ENCODE measurements at places on chromosomes 11 and 22.

DNA sequence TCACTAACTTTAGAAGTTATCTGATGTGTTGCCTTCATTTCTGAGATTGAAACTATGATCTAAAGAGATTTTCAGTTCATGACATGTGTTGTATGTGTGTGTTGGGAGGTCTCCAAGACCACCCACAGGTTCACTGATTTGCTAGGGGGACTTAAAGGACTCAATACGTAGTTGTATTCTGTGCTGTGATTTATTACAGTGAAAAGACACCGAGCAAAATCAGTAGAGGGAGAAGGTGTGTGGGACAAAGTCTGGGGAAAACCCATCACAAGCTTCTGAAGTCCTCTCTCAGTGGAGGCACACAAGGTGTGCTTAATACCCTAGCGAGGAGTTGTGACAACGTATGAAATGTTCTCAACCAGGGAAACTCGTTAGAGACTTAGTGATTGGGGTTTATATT, 35.6 kb downstream of the RNF169 start:
- peak; percentile 12 for DNase-seq

GRCh38 chr11:121235057-121235456, 57.5 kb upstream of the SC5D start:
- DNase-seq: no peak

DNA sequence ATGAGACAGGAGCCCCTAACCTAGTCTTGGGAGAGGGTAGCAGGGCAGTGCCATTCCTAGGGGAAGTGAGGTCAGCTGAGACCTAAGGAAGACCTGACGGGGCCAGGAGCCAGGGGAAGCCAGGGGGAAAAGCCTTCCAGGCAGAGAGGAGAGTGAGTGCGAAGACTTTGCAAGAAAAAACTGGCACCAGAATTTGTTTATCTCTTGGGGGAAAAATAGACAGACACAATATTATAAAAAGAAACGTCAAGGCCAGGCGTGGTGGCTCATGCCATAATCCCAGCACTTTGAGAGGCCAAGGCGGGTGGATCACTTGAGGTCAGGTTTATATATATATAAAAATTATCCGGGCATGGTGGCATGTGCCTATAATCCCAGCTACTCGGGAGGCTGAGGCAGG, 26.9 kb upstream of the TESMIN start:
- DNase-seq: no peak

- peak; percentile 11 for DNase-seq
Observed at GRCh38 chr22:17198170-17199002, 20.8 kb downstream of the ADA2 start.

DNA sequence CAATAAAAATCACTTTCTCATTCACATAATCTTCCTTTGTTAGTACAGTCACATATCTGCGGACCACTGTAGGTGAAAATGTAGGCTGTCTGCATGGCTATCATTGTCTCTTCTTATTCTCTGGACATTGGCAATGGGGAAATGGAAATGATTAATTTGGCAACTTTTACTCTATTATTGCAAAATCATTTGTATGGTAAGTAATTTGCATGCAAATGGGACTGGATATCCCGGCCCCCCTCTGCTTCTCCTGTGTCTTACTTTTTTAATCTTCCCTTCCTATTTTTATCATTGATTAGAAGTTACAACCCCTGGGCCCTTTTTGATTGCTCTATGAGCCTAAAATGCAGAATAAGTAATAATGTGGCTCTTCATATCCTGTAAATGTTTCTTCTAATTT, 6.0 kb downstream of the GRK3 start:
- no peak for DNase-seq

- no peak for DNase-seq
Observed at GRCh38 chr22:35377735-35378134, 3.2 kb upstream of the HMOX1 start.

DNA sequence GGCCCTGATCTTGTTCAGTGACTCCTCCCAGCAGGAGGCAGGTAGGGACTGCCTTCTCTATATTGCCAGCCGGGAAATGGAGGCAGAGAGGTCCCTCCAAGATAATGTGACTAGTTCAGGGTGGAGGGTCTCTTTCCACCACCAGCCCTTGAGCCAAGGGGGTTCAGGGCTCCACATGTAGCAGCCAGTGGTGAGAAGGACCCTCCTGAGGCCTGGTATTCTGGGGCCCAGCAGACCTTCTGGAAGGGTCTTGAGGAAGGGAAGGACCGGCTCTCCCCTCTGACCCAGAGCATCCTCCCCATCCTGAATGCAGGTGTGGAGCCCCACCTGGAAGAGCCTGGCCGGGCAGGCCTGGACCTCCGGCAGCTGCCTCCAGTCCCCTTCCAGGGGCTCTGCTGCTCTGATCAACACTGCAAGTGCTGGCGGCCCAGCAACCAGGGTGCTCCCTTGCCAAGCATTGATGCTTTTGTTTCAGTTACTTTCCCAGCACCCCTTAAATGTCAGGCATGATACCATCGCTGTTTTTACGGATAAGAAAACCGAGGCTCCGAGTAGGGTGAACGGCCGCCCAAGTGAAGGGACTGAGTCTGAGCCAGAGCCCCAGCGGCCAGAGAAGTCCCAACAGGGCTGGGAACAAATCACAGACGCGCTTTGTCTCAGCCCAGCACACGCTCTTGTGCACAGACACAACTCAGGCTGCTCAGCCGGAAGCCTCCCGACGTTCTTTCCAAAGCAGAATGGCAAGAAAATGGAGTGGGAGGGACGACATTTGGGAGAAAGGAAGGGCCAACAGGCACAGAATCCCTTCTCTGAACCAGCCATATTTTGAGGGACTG, 38.8 kb downstream of the DKK3 start:
- DNase-seq: no peak

DNA sequence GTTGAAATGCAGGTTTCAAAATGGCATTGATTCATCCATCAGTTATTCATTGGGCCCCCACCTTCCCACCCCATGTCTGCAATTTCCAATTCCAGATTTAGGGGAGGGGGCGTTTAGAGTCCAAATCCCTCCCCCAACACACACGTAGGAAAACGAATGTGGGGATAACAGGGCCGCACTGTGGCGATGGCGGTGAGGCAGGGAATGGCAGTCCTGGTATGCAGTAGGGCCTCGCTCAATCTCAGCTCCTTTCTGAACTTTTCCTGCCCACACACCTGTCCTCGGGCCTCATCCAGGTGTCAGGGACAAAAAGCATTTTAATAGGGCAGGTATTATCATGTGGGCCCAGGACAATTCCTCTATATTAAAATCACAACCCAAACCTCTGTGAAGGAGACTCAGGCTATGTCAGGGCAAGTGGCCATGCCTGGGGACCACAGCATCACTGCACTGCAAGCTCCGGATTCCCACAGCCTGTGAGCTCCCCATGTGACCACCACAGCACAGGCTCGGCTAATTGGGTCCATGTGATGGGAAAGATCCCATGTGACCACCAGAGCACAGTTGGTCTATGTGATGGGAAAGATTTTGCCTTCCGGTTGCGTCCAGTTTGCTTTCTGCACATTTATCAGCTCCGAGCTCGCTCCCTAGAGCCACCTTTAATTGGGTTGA, 44.5 kb downstream of the RTL6 start:
- no peak for DNase-seq

DNA sequence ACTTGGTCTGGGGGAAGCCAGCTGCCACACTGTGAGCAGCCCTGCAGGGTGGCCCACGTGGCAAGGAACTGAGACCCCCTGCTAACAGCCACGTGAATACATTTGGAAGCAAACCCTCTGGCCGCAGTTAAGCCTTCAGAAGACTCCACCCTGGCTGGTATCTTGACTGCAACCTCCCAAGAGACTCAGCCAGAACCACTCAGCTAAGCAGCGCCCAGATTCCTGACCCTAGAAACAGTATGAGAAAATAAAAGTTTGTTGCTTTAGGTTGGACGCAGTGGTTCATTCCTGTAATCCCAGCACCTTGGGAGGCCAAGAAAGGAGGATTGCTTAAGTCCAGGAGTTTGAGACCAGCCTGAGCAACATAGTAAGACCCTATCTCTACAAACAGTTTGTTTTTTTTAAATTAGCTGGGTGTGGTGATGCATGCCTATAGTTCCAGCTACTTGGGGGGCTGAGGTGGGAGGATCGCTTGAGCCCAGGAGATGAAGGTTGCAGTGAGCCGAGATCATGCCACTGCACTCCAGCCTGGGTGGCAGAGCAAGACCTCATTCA, 8.7 kb downstream of the ZMAT5 start:
- DNase-seq: no peak

DNA sequence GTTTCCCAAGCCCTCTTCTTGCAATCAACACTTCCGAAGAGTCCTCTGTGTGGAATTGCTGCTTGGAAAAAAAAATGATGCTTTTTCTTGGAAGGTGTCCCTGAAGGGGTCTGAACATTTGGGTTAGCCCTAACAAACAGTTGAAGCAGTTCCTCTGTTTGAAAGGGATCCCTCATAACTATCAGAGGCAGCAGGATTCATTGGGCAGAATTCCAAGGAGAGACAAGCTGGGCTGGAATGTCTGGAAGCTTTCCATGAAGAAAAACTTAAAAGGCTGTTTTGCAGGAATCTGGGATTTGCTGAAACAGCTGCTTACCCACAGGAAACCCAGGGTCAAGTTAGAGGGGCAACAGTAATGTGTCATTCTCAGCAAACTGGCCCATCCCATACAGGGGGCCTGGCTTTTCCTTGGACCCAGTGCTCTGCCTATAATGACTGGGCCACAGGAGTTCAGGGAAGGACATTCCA, 3.1 kb downstream of the CSNK2A3 start:
- peak; percentile 96 for DNase-seq

- no peak for DNase-seq
Observed at GRCh38 chr22:39212721-39213376, 31.9 kb downstream of the PDGFB start.

DNA sequence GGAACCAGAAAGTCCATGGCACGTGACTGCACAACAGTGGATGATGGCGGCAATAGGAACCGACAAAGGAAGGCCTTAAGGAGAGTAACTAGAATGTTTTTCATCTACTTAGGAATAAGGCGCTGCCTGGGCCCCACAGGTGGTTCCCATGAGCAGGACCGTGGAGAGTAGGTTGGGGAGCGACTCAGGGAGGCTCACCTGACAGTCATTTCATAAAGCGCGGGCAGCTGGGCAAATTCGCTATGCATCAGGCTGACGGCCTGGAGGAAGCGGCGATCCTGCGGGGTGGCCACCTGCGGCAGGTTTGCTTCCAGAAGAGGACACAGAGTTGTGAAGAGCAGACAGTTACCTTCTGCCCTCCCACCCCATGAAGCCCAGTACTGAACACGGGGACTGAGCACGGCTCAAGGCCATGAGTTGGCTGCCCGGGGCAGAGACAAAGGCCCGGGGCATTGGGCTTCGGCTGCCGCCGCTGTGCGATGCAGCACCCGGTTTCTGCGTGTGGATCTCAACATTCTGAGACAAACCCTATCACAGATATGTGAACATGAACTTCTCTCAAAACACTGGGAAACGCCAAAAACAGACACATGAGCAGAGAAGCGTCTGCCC, 25.8 kb downstream of the HPS4 start:
- DNase-seq: no peak

DNA sequence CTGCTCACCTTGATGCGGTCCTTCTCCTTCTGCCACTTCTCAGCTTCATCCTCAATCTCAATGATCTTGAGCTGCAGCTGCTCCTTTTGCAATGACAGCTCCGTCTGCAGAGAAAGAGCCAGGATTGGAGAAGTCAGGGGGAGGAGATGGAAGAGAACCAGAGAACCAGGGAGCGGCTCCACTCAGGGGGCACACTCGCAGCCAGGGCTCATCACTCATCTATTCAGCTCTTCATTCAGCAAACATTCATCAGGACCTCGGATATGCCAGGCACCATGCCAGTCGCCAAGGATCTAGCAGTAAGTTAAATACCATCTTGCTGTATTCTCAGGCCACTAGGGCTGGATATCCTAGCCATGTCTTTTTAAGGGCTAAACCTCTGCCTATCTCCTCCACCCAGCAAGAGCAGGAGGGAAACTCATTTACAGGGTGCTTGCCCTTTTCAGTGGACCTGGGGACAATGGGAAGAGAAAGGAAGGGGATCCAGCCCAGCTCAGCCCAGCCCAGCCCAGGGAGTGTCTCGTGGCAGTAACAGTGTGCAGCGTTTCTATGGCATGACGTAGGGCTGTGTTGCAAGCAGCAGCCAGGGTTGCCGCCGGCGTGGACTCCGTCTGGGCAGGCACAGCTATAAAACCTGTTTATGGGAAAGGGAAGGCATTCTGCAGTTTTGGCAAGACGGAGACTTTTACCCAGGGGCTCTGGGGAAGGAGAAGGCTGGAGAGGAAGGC, 9.4 kb downstream of the TRIM29 start:
- DNase-seq: peak; percentile 3

All from fibroblast of upper back skin (primary cell).